Femur (tissue), 1 donor: ENCODE measurements at places on chromosomes 7 and 10.
A peak's percentile ranks its signal among the peaks of the same experiment; 100 is the strongest.

GRCh38 chr7:14125998-14126397 lies 136.5 kb upstream of the ETV1 start:
- DNase-seq = no peak

DNA sequence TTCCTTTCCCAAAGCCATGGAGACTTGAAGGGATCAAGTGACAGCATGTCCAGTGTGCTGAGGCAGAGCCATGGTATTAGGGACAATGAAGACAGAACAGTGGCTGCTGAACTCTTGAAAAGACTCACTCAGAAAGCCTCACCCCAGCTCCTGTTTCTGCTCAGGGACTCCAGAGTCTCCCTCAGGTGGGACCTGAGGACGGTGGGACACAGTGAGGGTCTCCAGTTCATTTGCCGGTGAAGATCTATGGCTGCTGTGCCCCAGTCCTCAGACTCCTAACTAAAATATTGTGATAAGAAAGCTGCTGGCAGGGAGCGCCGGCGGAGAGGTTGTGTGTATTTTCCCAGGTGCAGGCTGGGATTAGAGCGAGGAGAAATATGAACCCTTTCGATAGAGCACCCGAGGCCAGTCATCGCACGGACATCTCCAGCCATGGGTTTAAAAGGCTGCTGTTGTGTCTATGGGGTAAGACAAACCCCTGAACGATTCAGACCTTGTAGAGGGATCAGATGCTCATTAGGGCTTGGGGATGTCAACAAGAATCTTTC lies 57.2 kb downstream of the C7orf25 start:
- no peak for DNase-seq

GRCh38 chr7:122764902-122765301 lies 62.2 kb upstream of the RNF148 start:
- DNase-seq = no peak

DNA sequence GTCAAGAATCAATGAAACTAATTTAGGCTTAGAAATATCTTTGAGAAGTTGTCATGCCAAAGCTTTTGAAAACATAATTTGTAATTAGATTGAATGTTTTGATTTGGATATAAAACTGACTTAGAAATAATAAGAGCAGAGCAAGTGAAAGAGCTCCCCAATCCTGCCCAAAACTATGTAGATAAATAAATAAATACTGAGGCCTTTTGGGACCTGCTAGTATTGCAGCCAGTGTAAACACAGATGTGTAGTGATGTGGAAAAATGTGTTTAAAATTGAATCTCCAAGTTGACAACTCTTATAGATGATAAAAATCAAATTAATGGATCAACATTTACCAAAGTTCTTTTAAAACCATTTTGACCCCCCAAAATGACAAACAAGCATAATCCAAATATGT lies 896.1 kb downstream of the CNTNAP2 start:
- no peak for DNase-seq

DNA sequence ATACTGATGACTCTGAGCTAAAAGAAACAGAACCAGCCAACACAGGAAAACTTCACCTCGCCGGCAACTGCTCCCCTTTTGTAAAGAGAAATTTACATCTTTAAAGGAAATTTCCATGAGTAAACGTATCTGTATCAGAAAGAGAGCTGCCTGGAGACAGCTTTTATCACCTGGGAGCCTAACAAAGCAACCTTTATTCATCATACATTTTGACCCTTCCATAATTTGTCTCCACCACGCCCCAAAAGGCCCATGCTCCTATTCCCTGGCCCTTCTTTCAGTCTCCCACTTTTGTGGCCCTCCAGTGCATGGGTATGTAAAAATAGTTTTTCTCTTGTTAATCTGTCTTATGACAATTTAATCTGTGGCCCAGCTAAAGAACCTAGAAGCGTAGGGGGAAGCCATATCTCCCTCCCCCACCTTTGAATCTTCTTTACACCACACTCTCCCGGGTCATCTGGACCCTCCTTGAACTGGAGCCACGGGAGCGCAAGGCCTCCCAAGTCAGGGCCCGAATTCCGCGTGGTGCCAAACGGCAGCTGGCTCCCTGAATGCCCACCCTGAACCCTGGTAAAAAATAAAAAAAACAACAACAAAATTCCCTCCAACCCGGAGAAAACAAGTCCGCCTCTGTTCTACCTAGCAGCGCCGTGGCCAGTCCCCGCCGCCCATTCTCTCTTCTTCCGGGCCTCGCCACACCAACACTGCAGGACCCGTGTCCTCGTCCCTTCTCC lies 15.4 kb upstream of the FKBP9 start:
- DNase-seq = no peak

- DNase-seq = no peak
Measured at GRCh38 chr7:8221567-8221966, 40.4 kb downstream of the ICA1 start.

DNA sequence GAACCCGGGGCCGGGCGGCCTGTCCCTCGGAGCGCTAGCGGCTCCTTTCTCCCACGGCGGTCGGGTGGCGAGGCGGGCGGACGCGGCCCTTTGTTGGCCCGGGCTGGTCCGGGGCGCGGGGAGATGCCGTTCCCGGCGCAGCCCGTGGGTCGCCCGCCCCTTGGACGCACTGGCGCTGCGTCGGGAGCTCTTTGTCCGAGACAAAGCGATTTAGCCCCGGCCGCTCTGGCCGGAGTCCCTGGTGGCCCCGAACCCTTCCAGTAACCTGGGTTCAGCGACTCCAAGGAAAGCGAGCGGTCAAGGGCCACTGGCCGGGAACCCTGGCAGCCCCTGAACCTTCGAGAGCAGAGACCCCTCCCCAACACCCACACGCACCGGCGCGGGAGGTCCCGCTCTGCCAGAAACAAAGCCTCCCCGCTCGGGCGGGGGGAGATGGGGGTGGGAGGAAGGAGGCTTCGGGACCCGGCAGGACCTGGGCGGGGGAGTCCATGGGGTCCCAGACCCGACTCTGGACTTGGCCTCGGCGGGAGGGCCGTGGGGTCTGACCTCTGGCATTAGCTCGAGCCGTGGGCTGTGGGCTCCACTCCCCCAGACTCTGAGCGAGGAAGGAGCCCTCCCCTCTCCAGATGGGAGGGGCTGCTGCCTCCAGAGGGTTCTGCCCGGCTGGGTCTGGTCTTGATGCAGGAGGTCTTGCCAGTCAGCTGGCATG lies 836 bp downstream of the DPYSL4 start:
- DNase-seq = no peak

GRCh38 chr10:67492317-67493019 lies 203.5 kb downstream of the CTNNA3 start:
- DNase-seq = no peak

DNA sequence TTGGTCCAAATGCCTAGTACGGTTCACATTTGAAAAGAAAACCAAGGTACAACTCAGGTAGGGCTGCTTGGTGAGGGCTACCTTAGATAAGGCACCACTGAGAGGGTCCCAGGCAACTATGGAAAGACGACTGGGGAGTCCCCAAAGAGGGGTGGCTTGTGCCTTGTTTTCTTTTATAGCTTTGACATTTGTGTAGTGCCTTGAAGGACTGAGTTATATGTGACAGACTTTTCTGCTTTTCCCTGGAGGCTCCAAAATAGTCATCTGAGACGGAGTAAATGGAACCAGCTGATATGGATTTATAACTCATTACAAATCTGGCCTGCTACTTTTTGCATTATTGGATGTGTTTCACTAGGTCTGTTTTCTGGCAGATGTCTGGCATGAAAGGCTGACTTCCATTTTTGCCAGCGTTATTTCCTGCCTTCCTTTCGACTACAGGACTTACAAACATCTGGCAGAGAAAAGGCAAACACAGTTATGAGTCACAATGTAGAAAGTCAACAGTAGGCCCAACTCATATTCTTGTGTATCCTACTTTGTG lies 88.2 kb upstream of the IMMP2L start:
- DNase-seq = no peak

DNA sequence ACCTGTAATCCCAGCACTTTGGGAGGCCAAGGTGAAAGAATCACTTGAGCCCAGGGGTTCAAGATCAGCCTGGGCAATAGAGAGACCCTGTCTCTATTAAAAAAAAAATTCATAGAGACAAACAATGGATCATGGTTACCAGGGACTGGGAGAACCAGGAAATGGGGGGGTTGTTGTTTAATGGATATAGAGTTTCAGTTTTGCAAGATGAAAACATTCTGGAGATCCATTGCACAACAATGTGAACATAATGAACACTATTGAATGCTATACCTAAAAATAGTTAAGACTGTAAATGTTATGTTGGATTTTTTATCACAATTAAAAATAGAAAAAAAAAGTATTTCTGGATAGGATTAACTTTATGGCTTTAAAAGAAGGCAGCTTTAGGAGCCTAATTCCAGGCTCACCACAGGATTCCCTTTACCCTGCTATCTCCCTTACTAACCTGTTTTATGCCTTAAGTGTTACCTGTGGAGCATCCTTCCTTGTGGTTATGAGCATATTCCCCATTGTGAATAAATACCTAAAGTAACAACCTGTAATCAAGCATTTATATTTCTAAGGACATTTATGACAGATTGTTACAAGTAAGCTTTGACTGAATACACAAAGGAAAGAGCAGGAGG lies 45.1 kb upstream of the SGCE start:
- no peak for DNase-seq

- DNase-seq = no peak
Measured at GRCh38 chr10:133045556-133046389, 42.0 kb upstream of the ADGRA1 start.

- no peak for DNase-seq
Measured at GRCh38 chr7:112069879-112070321, 136.3 kb downstream of the DOCK4 start.

GRCh38 chr7:17520941-17521340 lies 222.5 kb downstream of the AHR start:
- DNase-seq = no peak

- no peak for DNase-seq
Measured at GRCh38 chr7:35508623-35509400, 186.1 kb downstream of the HERPUD2 start.

GRCh38 chr10:77763453-77764430 lies 126.1 kb upstream of the KCNMA1 start:
- no peak for DNase-seq

DNA sequence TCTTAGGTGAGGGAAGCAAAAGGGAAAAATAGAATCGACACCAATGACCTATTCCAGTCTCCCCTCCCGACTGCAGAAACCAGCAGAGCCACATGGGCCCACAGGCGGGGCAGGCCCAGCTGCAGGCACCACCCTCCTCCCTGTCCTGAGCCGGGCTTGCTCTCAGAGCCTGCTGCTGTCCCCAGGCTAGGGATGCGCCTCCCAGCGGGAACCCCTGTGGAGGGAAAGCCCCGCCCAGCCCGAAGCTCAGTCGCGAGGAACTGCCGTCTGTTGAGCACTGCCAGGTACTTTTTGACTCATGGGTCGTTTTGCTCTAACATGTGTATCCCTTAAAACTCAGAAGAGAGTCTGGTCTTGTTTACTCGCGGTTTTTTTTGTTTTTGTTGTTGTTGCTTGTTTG lies 124.5 kb upstream of the RET start:
- peak; percentile 47 for DNase-seq

GRCh38 chr10:106706127-106706526 lies 458.4 kb downstream of the SORCS1 start:
- no peak for DNase-seq

- no peak for DNase-seq
Measured at GRCh38 chr10:18000601-18001000, 48.9 kb downstream of the SLC39A12 start.

- peak; percentile 44 for DNase-seq
Measured at GRCh38 chr7:107661081-107661864, 645 bp downstream of the SLC26A4 start.

GRCh38 chr7:75688200-75689136 lies 50.3 kb downstream of the HIP1 start:
- DNase-seq = peak; percentile 83

DNA sequence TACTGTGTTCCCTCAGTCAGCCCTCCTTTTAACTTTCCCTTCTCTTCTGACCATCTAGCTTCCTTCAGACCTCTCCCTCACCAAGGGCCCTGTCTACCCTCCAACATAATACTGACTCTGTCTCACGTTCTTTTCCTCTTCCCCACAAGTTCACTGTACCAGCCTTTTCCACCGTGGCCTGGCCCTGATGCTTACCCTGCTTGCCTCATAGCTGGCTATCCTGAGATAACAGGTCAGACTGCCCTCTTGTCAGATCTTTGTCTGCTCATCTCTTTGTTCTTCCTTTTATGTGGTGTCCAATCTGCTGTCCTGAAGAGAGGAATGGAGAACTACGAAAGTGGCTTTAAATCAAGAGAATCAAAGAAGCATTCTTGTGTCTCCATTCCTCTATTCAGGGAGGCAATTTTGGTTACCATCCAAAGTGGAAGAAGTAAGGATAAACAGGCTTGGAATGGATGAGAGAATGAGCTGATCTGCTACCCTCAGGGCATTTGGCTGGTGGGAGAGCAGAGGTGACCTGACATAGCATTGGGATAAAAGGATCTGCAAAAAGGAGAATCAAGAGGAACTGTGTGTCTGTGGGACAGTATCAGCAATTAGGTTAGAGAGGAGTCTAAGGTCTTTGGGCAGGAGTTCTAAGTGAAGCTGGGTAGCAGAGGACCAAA lies 8.1 kb downstream of the BTAF1 start:
- no peak for DNase-seq

DNA sequence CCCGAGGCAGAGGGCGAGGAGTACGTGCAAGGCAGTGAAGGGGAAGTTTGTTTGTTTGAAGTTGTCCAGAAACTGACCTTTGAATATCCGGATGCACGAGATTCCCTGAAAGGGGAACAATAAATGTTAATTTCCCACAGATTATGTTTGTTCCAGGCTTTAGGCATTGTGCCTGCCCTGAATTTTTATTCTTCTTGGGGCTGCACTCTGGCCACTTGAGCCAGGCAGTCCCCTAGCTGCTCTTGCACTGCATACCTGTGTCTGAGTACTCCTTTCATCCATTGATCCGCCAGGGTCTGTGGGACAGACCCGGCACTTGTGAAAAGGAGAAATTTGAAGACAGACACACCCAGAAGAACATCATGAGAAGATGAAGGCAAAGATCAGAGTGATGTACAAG lies 343.5 kb upstream of the FOXK1 start:
- DNase-seq = no peak

- no peak for DNase-seq
Measured at GRCh38 chr10:49076319-49076718, 39.0 kb downstream of the VSTM4 start.

DNA sequence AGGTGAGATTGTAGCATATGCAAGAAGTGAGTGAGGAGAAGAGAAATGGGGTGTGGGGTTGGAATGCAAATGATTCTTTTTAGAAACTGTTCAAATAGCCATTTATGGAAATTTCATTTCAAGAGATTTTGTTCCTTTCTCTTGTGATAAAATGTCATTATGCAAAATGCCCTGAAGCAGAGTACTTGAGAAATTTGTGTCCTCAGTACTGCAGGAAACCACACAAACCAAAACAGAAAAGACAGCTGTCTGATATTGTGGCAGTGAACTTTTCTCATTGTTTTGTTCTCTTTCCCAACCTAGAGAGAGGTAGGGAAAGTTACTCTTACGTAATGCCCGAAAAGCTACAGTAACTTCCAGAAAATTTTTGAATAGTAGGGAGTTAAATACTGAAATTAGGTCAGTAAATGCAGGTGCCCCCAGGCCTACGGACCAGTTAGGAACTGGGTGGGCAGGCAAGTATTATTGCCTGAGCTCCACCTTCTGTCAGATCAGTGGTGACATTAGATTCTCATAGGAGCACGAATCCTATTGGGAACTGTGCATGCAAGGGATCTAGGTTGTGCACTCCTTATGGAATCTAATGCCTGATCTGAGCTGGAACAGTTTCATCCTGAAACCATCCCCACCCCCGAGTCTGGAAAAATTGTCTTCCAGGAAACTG lies 34.0 kb downstream of the DLD start:
- no peak for DNase-seq

- DNase-seq = no peak
Measured at GRCh38 chr7:1158203-1159126, 1.5 kb downstream of the ZFAND2A start.
